ENCODE measurements at places on chromosomes 7 and 10.

- DNase-seq: no peak
Observed at GRCh38 chr7:117479225-117480054, at the start of gene CFTR. TSS of gene CFTR (plus strand) at chr7:117480025. CDS start at chr7:117480095, 70 bp downstream.

DNA sequence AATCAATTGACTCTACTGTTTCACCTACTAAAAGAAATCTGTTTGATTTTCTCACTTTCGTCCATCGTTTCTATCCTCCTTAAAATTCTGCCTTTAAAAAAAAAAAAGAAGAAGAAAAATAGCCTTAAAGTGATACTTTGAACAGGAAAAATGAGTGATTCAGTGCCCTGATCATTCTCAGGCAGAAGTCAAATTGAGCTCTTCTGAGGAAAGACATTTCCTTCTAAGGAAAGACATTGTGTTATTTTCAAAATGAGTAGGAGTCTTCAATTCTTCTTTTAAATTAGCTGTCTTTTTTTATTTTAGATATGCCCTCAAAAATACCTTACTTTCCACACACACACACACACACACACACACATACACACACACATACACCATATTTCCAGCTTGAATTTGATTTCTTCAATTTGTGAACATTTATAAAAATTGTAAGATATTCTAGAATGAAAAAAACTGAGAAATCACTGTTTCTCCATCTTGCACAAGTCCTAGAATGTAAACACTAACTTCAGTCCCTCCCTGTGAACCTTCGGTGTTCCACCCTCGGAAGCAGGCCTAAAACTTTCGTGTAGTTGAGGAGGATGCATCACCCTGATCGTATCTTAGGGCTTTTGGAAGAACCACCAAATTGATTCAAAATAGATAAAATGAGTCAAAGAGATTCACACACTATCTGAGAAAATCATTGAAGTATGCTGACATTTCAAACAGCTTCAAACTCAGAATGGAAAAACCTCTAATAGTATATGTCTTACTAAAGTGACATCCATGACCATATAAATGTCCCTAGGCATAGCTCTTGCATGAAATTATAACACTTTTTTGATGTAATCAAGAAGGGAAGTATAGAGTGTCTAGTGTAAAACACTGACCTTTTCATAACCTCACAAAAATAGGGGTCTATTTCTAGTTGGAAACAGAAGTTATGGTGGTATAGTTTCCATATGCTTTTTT, 270.8 kb downstream of the GATA3 start:
- DNase-seq: no peak

DNA sequence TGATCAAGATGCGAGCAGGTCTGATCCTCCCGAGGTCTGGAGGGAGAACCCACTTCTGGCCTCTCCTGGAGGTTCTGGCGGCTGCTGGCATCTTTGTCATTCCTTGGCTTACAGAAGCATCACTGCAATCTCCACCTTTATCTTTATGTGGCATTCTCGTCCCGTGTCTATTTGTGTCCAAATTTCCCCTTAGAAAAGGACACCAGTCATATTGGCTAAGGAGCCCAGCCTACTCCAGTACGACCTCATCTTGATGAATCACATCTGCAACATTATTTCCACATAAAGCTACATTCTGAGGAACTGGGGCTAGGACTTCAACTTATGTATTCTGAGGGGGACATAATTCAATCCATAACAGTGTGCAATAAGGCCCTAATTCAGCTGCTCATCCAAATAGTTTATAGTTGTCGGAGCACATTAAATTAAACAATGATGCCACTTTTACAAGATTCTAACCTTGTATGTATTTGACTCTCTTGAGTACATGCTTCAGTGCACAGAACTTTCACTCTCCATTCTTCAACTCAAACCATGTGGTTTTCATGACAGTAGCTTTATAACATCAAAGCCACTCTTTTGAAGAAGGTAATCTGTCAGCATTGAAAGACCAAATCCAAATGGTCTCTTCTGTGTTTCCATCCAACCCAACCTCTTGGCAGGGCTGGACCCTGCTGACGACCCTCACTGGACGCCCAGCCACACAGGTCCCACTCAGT, 86.2 kb upstream of the DDC start:
- DNase-seq: no peak

GRCh38 chr10:90930971-90931871, 10.3 kb upstream of the ANKRD1 start:
- no peak for DNase-seq

DNA sequence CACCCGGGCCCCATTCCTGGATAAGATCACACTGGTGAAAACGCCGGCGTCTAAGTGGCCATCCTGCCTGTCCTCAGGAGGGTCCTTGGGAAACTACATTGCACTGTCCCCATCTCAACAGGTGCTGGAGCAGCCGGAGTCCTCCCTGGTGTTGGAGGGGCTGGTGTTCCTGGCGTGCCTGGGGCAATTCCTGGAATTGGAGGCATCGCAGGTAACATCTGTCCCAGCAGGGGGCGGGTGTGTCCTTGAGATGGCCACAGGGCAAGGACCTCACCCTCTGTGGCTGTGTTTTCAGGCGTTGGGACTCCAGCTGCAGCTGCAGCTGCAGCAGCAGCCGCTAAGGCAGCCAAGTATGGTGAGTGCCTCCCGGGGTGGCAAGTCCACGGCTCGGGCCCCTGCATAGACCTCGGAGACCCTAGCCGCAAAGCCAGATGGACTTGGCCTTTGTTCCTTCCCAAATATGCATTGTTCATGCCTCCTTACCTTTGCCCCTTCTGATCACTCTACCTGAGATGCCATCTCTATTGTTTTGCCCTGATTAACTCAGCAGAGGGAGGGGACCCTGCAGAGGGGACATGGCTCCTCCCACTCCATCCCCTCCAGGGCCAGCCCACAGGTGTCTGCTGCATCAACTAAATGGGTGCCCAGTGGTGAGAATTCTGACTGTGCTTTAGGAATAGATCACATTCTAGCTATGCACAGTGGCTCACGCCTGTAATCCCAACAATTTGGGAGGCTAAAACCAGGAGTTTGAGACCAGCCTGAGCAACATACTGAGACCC, 23.8 kb downstream of the ELN start:
- DNase-seq: peak; percentile 61

DNA sequence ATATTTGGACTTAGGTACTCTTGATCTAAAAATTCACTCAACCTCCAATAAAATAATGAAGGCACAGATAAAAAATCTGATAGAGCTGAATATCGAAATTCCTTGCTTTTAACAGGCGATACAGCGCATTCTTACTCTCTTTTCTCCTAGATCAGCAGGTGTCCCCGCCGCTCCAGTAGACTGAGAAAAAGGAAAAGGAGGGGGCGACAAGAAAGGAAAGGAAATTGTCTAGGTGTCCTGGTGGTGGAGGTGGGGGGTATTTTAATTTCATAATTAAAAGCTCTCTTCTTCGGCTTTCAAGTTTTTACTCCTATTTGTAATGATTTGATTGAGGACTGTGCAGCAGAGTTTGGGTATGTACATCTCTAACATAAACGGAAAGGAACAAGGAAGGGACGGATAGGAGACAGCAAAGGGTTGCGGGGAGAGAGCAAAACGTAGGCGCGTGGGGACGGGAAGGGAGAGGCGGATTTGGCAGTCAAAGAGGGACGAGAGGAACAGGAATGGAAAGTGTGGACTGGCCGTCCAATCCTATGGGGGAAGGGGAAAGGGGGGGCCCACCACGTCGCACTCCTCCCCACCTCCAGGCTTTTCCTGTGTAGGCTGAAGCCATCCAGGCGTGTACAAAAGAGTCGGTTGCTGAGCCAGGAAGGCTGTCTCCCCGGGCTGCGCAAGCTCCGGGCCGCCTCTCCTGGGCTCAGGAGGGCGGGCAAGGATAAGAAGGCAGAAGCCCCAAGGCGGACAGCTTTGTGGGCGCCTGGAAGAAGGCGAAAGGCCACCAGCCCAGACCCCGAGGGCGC, 875 bp upstream of the HECTD2 start:
- peak; percentile 71 for DNase-seq

DNA sequence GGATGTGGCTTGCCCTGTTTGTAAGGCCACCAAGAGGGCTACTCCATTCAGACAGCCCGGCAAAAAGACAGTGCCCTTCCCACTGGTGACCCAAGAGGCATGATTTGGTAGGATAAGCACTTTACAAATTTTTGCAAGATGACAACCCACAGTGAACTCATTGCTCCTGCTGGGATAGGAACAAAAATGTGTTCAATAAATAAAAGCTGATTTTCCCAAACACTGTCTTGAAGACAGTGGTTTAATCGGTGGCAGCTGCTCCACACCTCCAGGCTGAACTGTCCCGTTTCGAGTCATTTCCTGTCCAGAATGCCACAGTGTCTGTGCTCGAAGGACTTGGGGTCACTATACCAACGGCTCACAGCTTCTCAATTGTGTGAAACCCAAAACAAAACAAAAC, 45.1 kb upstream of the NPTX2 start:
- DNase-seq: no peak

DNA sequence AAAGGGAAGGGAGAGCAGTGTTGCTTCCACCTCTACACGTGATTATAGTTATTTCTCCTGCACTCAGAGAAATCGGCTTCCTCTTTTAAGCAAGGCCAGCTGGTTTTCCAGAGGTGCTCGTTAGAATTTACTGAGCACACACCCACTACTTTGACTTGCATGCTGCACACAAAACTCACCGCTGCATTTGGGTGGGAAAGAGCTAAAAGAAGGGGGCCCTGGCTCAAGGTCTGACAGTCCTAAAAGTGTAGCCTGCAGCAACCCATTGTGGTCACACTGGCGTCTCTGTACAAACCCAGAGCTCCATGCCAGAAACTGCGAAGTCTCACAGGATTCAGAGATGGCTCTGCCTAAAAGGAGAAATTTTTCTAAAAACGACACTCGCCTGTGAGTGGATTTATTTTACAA, 133.7 kb downstream of the SLC25A13 start:
- no peak for DNase-seq

DNA sequence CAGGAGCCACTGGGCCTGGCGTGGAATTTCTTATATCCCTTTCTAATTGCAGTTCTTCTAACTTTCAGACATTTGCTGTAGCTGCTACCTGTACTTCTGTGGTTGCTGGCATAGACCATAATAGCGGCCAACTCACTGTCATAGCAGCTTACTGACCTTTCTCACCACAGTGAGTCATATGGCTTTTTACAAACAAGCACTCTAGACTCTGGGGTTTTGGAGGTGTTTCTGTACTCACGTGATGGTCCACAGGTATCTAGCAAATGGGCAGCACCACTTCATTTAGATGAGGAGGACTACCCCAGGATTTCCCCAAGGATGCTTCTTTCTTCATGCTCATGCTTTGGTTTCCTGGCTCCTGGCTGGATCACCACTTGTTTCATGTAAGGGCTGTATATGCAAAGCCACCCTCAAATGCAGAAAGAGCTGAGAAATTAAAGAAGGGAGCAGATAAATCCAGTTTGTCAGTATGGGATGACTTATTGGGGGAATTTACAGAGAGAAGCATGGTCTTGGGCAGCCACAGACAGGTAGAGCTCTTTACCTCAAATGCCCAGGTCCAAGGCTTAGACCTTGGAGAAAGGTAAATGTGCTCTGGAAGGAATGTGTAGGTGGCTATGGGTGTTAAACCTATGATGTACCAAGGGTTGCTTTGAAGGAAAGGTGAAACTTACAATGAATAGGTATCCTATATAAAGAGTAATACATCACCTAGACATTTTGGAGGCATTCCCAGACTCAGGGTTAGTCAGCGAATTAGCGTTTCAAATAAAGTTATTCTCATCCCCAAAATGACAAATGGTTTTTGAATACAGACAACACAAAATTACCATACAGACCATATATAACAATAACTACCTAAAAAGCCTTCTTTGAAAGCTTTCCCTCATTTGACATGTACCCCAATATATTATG, 15.9 kb upstream of the SLC25A16 start:
- DNase-seq: no peak

GRCh38 chr10:108753326-108753725, 1170.0 kb downstream of the XPNPEP1 start:
- DNase-seq: no peak

- DNase-seq: no peak
Observed at GRCh38 chr7:137670222-137671064, 176.3 kb downstream of the DGKI start.

DNA sequence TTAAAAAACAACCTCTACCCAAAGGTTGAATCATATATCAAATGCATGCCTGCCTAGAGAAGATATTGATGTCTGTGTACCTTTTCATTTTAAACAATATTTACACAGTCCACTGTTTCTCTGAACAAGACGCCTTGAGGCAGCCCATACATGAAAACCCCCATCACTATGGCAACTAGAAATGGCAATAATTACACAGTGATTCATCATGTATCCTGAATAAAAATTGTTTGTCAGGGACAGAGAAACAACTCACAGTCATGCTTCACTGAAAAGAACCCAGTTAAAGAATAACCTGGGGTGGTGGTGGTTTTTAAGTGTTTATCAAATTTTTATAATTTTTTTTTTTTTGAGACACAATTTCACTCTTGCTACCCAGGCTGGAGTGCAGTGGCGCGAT, 19.7 kb downstream of the DNAJC12 start:
- no peak for DNase-seq

DNA sequence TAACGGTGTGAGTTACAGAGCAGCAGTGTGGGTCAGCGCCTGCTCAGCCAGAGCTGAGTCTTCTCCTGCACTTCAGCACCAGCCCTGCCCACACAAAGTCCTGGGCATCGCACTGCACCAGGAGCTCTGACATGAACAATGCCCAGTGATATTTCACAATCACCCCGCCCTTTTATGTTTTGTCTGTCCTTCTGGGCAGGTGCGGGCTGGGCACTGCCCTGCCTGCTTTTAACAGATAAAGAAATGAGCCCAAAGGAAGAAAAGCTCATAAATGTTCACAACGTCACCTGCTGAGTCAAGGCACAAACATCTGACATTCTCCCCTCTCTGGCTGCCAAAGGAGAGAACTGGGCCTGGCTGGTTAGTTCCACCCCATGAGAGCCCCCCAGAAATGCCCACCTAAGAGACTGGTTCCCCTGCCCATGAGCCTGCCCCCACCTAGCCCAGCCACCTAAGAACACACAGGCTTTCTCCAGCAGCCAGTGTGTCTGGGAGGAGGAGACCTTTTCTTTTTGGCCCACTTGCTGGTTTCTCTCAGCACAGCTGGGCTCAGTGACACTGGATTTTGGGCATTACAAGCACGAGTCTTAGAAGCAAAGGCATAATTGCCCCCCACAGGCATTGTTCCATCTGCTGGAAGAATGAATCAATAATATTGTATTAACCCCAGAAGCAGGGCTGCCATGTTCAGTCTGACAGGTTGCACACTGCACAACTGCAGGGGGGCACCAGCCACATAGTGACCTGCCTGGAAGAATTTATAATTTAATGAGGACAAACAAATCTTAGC, 22.3 kb downstream of the CALML3 start:
- peak; percentile 95 for DNase-seq
